Uterus (tissue), 4 donors: ENCODE measurements at places on chromosomes 3 and 15. TPM values are rescaled to one million over a fixed set of nuclear protein-coding genes. Genes with fewer than 3 reads are reported as not detected.

DNA sequence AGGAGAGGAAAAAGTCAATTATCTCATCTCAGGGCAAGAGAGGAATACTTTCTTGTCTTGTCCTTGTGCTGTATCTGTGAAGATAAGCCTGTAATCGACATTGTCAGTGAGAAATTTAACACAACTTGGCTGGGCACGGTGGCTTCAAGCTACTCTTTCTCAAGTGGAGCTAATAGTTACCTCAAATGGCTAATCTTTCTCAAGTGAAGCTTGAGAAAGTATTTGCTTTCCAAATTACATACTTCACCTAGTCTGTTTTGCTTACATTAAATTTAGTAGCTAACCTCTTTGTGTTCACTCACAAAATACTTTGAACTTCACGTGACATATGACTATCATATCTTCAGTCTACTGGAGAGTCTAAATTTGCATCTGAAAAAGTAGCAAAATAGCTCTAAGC, 48.3 kb upstream of the B3GALNT1 start:
- H3K4me1 ChIP-seq, result no peaks in the 10 kb centered on the region
- no peaks in the 10 kb centered on the region for H3K27me3 ChIP-seq
- no peak overlapping the region for H3K27ac ChIP-seq
- no peak for DNase-seq
- H3K4me3 ChIP-seq, result no peak overlapping the region
- no peaks in the 10 kb centered on the region for H3K36me3 ChIP-seq

DNA sequence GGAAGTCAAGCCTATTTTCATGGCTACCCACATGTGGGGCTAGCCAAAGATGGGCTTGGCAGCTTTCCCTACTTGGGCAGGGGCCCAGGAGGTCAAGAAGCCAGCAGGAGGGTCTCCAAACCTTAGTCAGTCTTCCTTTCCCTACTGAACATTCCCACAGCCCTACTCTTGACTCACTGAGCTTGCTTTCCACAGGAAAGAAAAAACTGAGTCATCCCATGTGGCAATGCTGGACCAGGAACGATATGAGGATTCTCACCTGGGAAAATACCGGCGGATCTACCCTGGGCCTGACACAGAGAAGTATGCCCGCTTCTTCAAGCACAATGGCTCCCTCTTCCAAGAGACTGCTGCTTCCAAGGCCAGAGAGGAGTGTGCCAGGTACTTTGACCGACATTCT, 3.7 kb upstream of the NGRN start:
- H3K4me3 ChIP-seq, result no peak overlapping the region
- H3K4me1 ChIP-seq, result no peaks in the 10 kb centered on the region
- H3K36me3 ChIP-seq, result no peaks in the 10 kb centered on the region
- H3K27ac ChIP-seq, result no peak overlapping the region
- H3K27me3 ChIP-seq, result no peaks in the 10 kb centered on the region

Gene CPOX
- total RNA-seq, result 2.8 TPM

GRCh38 chr3:191363221-191363620, 32.9 kb upstream of the UTS2B start:
- H3K4me1 ChIP-seq, result no peaks in the 10 kb centered on the region
- H3K36me3 ChIP-seq, result no peaks in the 10 kb centered on the region
- no peak overlapping the region for H3K4me3 ChIP-seq
- DNase-seq, result no peak

DNA sequence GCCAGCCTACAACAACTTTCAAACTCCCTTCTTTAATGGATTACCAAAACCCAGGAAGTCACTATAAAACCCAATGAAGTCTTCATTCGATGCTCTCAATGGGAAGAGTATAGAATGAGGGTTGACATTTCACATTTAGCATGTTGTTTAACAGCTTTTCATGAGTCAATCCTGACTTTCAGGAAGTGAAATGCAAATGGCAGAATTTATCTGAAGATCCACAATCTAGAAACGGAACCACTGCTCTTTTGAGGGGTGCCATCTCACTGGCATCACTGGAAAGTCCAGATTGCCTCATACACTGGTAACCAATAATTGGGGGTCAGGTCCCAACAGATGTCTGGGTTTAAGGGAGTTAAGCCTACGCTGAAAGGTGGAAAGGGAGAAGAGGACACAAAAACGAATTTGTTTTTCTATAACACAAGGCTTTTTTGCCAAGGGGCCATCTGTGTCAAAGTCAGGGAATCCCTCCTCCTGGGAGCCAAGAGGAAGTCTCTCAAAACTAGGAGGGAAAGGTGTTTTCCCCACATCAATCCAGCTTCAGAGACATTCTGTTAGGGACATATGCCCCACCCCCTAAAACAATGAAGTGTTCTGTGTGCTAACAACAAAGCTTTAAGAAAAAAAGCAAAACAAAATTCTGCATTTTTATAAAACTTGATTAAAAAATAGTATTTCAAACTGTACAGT, 12.0 kb upstream of the ATP1B3 start:
- H3K27me3 ChIP-seq, result no peaks in the 10 kb centered on the region
- no peak for DNase-seq
- H3K4me1 ChIP-seq, result no peaks in the 10 kb centered on the region
- no peak overlapping the region for H3K27ac ChIP-seq
- H3K36me3 ChIP-seq, result no peaks in the 10 kb centered on the region

DNA sequence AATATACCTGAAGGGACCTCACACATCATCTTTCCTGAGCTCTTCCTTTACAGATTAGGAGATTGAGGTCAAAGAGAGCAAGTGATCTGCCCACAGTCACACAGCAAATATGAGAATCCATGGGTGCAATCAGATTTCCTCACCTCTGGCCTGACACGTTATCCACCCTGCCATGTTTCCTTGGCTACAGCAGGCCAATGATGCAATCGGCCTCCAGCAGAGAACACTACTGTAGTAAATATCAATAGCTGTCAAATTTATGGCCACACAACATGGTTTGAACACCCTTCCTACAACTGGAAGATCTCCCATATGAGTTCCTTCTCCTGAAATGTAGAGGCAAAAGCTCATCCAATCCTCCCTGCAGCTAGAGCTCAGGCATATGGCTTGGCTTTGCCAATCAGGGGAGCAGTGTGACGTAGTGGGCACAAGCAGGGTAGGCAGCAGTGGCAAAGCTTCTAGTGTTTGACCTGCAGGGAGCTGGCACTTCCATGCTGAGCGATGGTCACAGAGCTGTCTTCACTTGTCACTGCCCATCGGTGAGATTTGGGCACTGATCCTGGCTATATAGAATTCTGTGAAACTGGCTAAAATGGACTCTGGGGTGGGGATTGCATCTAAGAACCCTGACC, 271.3 kb downstream of the TJP1 start:
- H3K27me3 ChIP-seq, result no peaks in the 10 kb centered on the region
- H3K4me1 ChIP-seq, result no peaks in the 10 kb centered on the region
- H3K36me3 ChIP-seq, result no peaks in the 10 kb centered on the region
- H3K4me3 ChIP-seq, result no peak overlapping the region
- DNase-seq, result no peak
- no peak overlapping the region for H3K27ac ChIP-seq

Gene OSBPL10
- 49.7 TPM for total RNA-seq

Gene GP9
- total RNA-seq, result not detected

- no peaks in the 10 kb centered on the region for H3K36me3 ChIP-seq
- no peak overlapping the region for H3K4me3 ChIP-seq
Measured at GRCh38 chr15:32134842-32135241, 104.5 kb downstream of the CHRNA7 start.

GRCh38 chr3:110378481-110378880, 693.1 kb upstream of the NECTIN3 start:
- H3K4me1 ChIP-seq, result no peaks in the 10 kb centered on the region
- H3K36me3 ChIP-seq, result no peaks in the 10 kb centered on the region
- DNase-seq, result no peak
- no peak overlapping the region for H3K4me3 ChIP-seq

GRCh38 chr15:78358102-78358870, 18.1 kb downstream of the CRABP1 start:
- H3K4me3 ChIP-seq, result no peak overlapping the region
- no peaks in the 10 kb centered on the region for H3K27me3 ChIP-seq
- H3K36me3 ChIP-seq, result no peaks in the 10 kb centered on the region
- H3K27ac ChIP-seq, result no peak overlapping the region

DNA sequence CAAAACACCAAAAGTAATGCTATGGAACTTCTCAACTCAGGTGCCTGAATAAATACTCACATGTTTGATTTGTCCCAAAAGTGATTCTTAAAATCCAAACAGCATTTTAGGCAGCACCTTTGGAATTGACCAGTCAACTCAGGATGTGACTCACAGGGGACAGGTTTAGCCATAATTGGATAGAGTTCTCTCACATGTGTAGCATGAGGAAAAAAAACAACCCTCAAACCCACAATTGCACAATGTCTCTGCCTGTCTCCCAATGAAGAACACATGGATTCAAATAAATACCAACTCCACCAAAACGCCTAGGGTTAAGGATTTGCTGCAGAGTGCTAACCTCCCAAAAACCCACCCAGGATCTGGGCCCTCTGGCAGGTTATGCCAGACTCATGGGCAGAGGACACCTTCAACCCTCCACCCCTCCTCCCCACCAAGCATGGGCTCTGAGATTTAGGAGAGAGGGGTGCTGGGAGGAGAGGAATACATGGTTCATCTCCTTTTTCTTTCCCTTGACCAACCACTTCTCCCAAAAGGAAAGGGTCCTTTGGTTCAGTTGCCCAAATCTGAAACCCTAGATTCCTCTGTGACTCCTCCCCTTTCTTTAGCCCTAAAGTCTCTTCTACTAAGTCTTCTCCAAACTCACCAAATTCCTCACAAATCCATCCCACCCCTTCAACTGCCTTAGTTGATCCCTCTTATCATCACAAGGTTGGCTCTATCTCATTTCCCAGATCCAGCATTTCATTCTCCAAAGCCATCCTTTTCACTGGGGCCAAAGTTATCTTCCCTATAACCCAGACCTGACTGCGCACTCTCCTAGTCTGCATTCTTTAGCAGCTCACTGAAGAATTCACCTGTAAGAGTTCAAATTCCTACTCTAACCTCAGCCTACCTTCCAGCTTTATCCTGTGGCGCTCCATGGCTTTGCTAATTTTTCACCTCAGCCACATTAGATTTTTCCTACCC, 7.7 kb downstream of the RYK start:
- H3K4me3 ChIP-seq, result no peak overlapping the region
- H3K36me3 ChIP-seq, result no peaks in the 10 kb centered on the region
- no peaks in the 10 kb centered on the region for H3K27me3 ChIP-seq
- no peak overlapping the region for H3K27ac ChIP-seq

GRCh38 chr3:117228466-117228865, 518.9 kb downstream of the TUSC7 start:
- H3K27me3 ChIP-seq, result no peaks in the 10 kb centered on the region
- H3K4me1 ChIP-seq, result no peaks in the 10 kb centered on the region
- no peaks in the 10 kb centered on the region for H3K36me3 ChIP-seq
- H3K4me3 ChIP-seq, result no peak overlapping the region
- DNase-seq, result no peak

Gene OR4F6
- total RNA-seq, result not detected
